ENCODE measurements at places on chromosomes 2 and 18. TPM values are rescaled to one million over a fixed set of nuclear protein-coding genes. Genes with fewer than 3 reads are reported as not detected.

- no peak overlapping the region for H3K27ac ChIP-seq
- H3K36me3 ChIP-seq: no peaks in the 10 kb centered on the region
- peaks cover 10% of the 10 kb centered on the region for H3K27me3 ChIP-seq
Observed at GRCh38 chr2:58434692-58435091, 193.6 kb upstream of the FANCL start.

- no peaks in the 10 kb centered on the region for H3K27me3 ChIP-seq
- H3K36me3 ChIP-seq: no peaks in the 10 kb centered on the region
- no peak for DNase-seq
- no peak overlapping the region for H3K4me3 ChIP-seq
- H3K27ac ChIP-seq: no peak overlapping the region
Observed at GRCh38 chr18:25235401-25236042, 116.4 kb downstream of the ZNF521 start.

- H3K27me3 ChIP-seq: peaks cover 1% of the 10 kb centered on the region
- no peak overlapping the region for H3K4me3 ChIP-seq
- no peak for DNase-seq
- no peaks in the 10 kb centered on the region for H3K36me3 ChIP-seq
- H3K4me1 ChIP-seq: no peaks in the 10 kb centered on the region
Observed at GRCh38 chr2:217729421-217730053, 273.3 kb downstream of the TNS1 start.

DNA sequence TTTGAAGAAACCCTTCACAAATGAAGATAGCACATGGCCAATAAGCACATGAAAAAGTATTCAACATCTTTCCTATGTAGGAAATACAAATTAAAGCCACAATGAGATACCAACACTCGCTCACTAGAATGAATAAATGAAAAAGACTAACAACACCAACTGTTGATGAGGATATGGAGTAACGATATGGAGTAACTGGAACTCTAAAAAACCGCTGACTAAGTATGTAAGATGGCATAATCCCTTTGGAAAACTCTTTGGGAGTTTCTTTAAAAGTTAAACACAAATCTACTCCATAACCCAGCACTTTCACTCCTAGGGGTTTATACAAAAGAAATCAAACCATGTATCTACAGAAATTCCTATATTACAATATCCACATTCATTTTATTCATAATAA is 220.5 kb downstream of the AFF3 start:
- H3K4me1 ChIP-seq: no peaks in the 10 kb centered on the region
- H3K4me3 ChIP-seq: no peak overlapping the region
- no peak overlapping the region for H3K27ac ChIP-seq

Gene CHN1
- 4.8 TPM for total RNA-seq

Gene DAW1
- not detected for total RNA-seq

All from activated T-helper 1 cell treated with anti-CD3 and anti-CD28 coated beads, Interleukin-12 subunit alpha, Interleukin-12 subunit beta, Interleukin-2, Interleukin-4 antibody, amounts not matched to agents 30 ng/mL and 10 ng/mL and 1 ng/mL, durations not matched to agents 14 hours and 24 hours and 36 hours (primary cell).